ENCODE measurements at places on chromosomes 3 and 15. TPM values are rescaled to one million over a fixed set of nuclear protein-coding genes. Genes with fewer than 3 reads are reported as not detected.
A peak's percentile ranks its signal among the peaks of the same experiment; 100 is the strongest.

DNA sequence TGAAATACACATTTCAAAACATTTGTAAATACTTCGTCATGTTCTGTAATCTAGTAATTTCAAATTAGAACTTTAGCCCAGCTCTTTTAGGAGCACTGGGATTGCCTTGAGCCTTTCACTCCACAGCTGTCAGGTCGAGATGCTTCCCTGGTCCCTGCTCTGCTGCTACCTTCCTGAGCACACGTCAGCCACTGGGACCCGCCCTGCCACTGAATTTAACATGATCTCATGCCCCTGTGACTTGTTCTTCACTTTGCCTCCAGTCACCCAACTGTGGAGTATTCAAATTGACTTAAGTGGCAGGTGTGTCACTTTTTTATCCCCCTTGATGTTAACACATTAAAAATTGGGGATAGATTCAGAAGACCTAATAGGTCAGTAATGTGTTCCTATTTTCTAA is 3.3 kb downstream of the ARRDC4 start:
- no peak for DNase-seq

- DNase-seq = no peak
Measured at GRCh38 chr3:17850448-17850847, 108.0 kb upstream of the TBC1D5 start.

DNA sequence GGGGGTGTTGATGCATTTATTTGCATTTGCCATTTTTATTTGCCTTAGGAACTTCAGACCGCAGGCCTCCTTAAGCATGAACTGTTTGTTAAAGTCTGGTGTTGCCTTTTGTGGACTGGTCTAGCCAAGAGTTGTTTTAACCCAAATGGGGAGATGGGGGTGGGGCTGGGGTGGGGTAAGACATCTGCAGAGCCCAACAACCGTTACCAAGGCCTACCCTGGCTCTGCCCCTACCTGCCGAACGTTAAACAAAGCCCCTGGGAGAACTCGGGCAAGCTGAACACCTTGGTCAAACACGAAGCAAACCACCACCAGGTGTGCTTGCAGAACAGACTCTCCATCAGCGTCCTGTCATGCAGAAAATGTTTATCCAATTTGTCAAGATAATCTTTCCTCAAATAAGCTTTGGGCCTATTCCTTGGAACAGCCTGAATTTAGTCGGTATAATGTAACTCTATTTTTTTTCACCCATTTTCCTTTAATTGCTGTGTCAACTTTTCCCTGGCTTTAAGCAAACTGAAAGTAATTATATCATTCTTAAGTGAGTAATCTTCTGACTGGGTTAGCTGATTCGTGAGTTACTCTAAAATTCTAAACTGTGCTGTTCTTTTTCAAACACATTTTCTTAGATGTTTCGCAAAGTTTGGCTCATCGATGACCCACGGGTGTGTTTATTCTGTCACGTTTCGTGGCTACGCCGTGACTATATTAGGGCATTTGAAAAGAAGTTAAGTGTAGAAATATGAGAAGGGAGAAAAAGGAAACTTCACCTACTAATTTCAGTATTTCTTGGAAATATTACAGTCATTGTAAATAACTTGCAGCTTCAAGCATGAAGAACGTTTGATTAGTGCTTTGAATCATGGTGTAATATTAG is 127.6 kb downstream of the SOX2 start:
- DNase-seq = no peak

DNA sequence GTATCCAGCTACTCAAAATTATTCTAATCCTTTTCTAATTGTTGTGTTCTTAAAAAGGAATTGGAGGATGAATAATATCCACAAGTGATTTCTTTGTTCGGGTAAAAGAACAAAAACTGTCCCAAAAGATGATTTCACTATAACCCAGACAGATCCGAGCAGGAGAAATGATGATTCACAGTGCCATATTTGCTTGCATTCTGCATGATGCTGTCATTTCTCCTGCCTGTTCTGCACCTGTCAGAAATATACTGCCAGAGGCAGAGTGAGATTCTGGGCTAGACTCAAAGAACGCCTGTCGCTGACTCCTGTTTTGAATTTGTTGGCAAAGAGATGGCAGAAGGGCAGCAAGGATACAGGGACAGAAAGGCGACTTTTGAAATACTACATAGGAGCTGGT is 34.7 kb upstream of the SLC24A5 start:
- no peak for DNase-seq

DNA sequence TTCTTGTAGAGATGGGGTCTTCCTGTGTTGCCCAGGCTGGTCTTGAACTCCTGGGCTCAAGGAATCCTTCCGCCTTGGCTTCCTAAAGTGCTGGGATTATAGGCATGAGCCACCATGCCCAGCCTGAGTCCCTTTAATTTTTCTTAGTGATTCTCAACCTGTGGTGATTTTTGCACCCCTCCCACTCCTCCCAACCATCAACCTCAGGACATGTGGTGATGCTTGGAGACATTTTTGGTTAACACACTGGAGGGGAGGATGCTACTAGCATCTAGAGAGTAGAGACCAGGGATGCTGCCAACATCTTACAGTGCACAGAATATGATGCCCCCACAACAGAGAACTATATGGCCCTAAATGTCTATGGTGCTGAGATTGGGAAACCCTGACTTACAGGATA is 83.0 kb upstream of the LMOD3 start:
- DNase-seq = no peak

- DNase-seq = no peak
Measured at GRCh38 chr3:119669906-119670570, 7.2 kb downstream of the COX17 start.

LRRN1 gene
- 4.8 TPM for total RNA-seq

GRCh38 chr3:54713455-54713854 is 214.4 kb downstream of the LRTM1 start:
- no peak for DNase-seq

GRCh38 chr3:154745929-154746328 is 315.9 kb upstream of the GPR149 start:
- DNase-seq = no peak

- no peak for DNase-seq
Measured at GRCh38 chr15:61720197-61720704, 340.0 kb downstream of the VPS13C start.

DNA sequence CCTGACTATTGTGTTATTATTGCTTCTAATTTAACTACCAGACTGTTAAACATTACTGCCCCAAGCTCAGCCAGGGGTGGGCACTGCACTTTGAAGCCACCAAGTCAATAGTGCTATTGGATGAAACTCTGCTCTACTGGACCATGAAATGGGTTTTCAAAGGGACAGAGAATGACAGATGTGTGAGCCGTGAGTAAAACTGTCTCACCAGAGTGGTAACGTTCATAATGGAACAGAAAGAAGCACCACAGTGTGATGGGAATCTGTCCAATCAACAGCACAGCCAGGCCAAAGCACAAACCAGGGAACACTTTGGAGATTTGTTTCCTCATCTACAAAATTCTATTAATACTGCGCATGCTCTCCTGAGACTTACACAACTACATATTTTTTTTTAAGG is 171.8 kb upstream of the LPP start:
- DNase-seq = no peak

DNA sequence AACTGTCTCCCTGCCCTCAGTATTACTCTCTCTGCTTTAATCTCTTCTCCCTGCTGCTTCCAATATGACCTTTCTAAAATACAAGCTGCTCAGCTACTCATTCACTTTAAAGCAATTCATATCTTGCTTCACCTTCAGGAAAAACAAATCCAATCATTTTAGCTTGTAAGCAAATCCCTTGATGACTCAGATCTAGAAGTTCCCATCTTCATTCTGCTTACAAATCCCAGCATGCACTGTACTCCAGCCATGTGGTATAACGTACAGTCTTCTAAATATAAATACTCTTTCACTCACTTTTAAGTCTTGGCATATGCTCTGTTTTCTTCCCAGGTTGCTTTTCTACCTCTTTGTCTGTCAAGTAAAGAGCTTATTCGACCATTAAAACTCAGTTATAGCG is 1009.1 kb upstream of the SEMA6D start:
- no peak for DNase-seq

DNA sequence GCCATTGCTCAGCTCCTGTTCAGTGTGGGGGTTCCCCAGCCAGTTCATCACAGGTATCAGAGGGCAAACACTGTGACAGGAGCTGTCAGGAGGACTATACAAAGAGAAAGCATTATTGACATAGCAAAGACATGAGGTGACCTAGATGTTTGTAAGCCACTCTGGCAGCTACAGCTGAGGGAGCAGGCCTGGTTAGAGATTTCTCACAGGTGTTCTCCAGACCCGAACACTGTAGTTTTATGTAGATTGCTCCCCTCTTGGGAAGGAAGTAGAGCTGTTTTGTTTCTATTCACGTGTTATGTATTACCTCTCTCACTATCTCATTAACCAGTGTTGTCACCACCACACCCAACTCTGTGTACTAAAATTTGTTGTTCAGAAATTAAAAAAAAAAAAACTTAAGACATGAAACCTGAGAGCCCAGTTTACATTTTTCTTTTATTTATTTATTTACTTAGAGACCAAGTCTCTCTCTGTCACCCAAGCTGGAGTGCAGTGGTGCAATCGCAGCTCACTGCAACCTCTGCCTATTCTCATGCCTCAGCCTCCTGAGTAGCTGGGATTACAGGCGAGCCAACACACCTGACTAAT is 123.7 kb downstream of the RBPMS2 start:
- DNase-seq = no peak

- DNase-seq = no peak
Measured at GRCh38 chr3:15092686-15093085, 6.3 kb downstream of the RBSN start.

GRCh38 chr15:56919031-56919608 is 676 bp downstream of the TCF12 start:
- DNase-seq = peak; percentile 88

GRCh38 chr3:53170325-53171063 is 9.5 kb downstream of the PRKCD start:
- peak; percentile 71 for DNase-seq

ITGA11 gene
- 138 TPM for total RNA-seq

DNA sequence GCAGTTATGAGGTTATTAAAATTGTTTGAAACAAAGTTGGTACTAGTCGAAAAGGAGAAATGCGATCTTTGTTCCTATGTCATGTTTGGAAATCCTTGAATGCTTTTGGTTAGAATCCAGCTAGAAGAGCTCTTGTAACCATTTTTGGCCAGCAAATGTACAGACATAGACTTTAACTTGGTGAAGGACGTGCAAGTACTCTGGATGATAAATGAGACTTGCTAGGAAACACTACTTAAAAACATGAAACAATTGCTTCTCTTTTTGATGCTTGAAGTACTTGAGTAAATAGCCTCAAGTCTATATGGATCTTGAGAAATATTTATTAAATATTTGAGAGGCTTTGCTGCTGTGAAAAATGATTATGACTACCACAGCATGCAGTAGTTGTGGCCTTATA is 95.8 kb downstream of the CADM2 start:
- DNase-seq = no peak

KIF7 gene
- total RNA-seq = 17.5 TPM

DNA sequence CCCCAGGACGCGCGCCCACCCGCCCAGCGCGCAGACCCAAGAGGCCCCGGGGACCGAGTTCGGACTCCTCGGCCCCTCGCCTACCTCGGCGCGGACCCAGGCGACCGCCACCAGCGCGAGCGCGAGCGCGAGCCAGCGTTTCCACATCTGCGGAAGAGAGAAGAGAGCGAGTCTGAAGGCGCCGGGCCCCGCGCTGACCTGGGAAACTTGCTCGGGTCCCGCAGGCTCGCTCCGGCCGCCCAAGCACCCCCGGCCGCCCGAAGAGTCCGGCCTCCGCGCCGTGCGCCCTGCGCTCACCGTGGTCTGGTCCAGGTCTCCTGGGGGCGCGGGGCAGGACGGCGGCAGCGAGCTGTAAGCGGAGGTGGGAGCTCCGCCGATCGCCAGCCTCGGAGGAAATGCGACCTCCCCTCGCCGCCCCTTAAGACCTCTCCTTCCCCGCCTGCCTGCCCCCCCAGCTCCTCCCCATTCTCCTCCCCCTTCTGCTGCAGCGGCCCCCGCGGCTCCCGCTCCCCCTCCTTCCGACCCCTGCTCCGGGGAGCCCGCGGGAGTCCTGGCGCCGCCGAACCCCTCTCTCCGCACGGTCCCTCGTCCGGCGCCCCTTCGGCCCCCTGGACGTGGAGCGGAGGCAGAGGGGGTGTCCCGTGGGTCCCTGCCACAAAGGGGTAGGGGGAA is at the start of gene FSTL1:
Gene FSTL1 (minus strand): TSS at position 393 of the 672 bp plus-strand sequence. CDS start 246 bp downstream, at position 147.
- peak; percentile 91 for DNase-seq

- DNase-seq = no peak
Measured at GRCh38 chr3:88362428-88362827, 212.7 kb downstream of the C3orf38 start.

DNA sequence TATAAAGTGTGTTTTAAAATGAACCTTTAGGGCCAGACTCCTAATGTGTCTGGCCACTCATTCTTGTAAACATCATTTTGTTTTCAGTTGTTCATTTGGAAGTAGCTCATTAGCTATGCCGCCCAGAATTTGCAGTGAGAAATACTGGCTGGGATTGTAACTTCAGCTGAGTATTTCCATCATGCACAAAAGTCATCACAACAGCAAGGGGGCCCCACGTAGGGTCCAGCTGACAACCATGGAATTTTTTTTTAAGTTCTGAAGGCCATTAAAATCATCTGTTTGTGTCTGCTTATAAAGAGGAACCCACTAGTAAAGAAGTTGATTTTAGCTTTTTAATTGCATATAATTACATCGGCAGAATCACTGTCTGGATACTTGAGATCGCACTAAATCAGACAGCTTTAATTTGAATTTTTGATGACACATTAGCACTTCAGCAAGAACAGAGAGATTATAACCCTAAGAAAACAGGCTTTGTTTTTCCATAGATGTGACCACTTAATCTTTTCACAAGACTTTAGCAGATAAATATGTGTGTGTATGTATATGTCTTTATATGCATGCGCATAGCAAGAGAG is 46.3 kb upstream of the SKOR1 start:
- no peak for DNase-seq

DNA sequence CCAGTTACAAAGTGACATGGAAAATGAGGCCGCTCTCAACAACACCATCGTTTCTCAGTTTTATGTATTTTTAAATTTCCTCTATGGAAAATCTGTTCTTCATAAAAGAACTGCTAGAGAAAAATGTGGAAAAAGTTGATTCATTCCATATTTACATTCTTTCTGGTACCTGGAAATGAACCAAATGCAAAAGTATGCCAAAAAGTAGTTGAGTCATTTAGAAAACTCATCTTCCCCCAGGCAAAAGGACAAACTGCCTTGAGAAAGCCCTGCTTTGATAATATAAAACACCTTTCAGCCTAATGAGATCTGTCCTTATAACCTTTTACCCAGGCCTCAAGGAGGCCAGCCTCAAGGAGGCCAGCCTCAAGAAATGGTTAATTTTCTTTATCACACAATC is 283.0 kb upstream of the VEPH1 start:
- no peak for DNase-seq
